ENCODE measurements at places on chromosomes 1 and 21.

GRCh38 chr1:186813420-186813819 lies 15.3 kb upstream of the PLA2G4A start:
- DNase-seq = no peak

- DNase-seq = no peak
Measured at GRCh38 chr1:200862713-200863415, 9.9 kb upstream of the GPR25 start.

GRCh38 chr1:38451541-38451993 lies 405.0 kb upstream of the POU3F1 start:
- no peak for DNase-seq

- DNase-seq = peak; percentile 99
Measured at GRCh38 chr1:154974808-154975408, 427 bp downstream of the CKS1B start.

- no peak for DNase-seq
Measured at GRCh38 chr1:25774921-25775771, 24.8 kb upstream of the SELENON start.

All from right renal cortex interstitium (tissue), 3 donors.